ENCODE measurements at places on chromosomes 3 and 15.

GRCh38 chr3:128352326-128352725 is 114.4 kb downstream of the DNAJB8 start:
- DNase-seq, result peak; percentile 25

GRCh38 chr3:85271911-85272310 is 313.1 kb downstream of the CADM2 start:
- DNase-seq, result no peak

GRCh38 chr3:877001-877400 is 215.8 kb upstream of the CNTN6 start:
- no peak for DNase-seq

DNA sequence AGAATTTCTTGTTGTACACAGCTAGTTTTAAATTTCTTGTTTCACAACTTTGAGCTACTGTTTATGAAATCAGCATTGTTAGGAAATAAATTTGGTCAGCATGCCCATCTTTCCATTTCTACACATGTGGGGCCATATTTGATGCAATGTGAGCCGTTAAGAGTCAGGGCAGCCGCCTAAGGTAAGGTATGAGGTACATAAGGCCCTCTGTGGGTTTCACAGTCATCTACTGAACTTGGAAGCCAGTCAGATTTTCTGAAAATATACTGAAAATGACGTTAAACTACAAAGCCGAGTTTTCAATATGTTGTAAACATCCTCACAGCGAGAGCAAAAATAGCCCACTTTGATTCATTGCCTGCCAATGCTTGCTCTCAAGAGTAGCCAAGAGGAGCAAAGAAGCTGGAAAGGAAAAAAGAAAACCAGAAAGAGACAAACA is 94.7 kb upstream of the PDZRN3 start:
- peak; percentile 15 for DNase-seq

- no peak for DNase-seq
Measured at GRCh38 chr15:84856731-84857417, 27.6 kb upstream of the SLC28A1 start.

GRCh38 chr3:171770689-171771620 is 39.3 kb downstream of the PLD1 start:
- peak; percentile 68 for DNase-seq

GRCh38 chr3:154904328-154904727 is 175.8 kb upstream of the MME start:
- DNase-seq, result no peak

Data from Ammon's horn (tissue), 1 donor.